Right ventricle myocardium superior (tissue), 1 donor: ENCODE measurements at places on chromosomes 6 and 20.

DNA sequence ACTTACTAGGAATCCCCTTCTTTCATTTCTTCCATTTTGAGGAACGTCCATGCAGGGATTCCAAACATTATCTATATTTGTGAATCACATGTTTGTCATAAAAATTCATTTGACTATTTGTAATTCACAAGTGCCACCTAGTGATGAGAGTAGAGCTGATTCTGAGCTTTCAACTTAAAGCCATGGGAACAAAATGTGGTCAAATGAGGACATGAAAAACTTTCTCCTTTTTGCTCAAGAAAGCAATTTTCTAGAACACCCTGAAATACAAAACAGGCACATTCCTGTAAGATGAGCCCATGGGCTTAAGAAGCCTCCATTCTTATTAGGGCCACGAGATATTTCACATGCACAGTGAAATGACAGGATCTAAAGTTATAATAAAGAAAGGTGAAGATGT is 12.3 kb downstream of the MAP3K7 start:
- no peak for DNase-seq

DNA sequence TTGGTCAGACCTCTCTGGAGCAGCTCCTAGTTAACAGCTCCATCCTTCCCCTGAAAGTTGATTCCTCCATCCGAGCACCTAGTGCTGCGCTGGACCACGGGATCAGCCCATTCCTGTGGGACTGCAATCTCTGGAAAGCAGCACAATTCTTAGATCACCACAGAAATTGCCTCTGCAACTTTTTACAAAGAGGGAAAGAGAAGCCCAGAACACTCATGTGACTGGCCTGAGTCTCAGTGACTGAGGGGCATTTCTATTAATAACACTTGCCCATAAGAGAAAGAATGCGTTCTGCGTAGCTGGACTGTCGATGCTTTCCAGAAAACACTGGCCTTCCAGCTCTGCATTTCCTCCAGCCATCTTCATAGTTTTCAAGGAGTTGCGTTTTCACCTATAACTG is 18.3 kb downstream of the MPC1 start:
- no peak for DNase-seq

- no peak for DNase-seq
These were observed 48.4 kb upstream of the NCOA3 start for GRCh38 chr20:47453167-47453782.

DNA sequence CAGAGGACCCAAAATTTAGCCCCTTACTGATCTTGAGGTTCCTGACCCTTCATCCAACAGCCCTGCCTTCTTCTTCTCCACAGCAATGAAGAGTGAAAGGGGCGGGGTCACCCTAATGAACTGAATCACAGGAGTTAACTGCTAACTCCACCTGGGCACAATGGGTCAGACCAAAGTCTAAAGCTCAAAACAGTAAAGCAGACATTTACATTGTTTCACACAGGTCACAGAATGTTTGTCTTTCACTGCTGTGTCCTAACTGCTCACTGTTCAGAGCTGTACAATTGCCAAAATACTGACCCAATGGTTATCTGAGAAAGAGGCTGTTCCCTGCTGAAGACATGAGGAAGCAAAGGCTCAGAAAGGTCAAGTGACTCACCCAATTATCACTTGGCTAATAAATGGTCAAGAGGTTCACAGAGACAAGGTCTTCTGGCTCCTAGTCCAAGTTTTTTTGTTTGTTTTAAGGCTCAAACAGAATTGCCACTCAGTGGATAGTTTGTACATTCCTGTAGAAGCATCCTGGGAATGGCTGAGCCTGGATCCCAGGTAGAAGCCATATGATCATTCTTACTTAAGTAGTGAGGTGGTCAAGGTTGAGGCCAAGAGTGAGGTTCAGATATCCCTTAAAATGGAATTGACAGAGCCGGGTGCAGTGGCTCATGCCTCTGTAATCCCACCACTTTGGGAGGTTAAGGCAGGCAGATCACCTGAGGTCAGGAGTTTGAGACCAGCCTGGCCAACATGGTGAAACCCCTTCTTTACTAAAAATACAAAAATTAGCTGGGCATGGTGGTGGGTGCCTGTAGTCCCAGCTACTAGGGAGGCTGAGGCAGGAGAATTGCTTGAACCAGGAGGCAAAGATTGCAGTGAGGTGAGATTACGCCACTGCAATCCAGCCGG is 35.1 kb upstream of the FAM83C start:
- DNase-seq = no peak

GRCh38 chr6:90144396-90144795 is 152.2 kb downstream of the BACH2 start:
- no peak for DNase-seq

- DNase-seq = no peak
These were observed 399.6 kb downstream of the PTPRT start for GRCh38 chr20:42790111-42790510.

- no peak for DNase-seq
These were observed 197.5 kb upstream of the SIM1 start for GRCh38 chr6:100662264-100662663.
